ENCODE measurements at places on chromosomes 4 and X.

DNA sequence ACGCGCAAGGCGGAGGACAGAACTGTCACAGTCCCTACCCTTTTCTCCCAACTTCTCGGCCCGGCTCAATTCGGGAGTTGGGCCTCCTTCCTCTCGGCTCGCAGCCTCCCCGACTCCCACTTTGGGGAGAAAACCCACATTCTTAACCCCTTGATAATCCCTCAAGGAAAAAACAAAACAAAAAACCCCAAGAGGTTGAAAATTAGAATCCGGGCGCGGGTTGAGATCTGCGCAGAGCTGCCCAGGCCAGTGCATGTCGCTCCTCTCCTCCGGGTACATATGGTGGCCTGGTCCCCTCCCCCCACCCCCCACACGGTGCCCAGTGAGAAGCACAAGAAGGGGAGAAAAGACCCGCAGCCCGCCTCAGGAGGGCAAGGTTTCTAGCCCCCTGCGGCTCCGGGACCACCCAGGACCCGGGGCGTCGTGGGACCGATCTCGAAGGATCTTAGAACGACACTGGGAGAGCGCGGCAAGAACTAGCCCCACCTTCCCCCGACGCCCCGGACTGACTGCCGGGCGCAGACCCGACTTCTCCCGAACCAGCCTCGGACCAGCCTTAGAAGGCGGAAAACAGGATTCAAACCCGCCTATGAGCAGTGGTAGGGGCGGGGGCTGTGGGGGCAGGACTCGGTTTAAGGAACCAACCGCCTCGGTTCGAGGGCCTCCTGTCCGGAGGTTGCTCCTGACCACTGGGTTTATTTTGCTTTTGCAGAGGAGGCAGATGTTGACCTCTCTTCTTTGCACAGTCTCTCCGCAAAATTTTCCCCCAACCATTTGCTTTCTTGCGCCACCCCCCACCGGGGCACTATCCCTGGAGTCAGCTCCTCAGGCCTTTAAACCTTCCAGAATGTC lies 2.5 kb upstream of the PDGFRA start:
- DNase-seq = no peak

DNA sequence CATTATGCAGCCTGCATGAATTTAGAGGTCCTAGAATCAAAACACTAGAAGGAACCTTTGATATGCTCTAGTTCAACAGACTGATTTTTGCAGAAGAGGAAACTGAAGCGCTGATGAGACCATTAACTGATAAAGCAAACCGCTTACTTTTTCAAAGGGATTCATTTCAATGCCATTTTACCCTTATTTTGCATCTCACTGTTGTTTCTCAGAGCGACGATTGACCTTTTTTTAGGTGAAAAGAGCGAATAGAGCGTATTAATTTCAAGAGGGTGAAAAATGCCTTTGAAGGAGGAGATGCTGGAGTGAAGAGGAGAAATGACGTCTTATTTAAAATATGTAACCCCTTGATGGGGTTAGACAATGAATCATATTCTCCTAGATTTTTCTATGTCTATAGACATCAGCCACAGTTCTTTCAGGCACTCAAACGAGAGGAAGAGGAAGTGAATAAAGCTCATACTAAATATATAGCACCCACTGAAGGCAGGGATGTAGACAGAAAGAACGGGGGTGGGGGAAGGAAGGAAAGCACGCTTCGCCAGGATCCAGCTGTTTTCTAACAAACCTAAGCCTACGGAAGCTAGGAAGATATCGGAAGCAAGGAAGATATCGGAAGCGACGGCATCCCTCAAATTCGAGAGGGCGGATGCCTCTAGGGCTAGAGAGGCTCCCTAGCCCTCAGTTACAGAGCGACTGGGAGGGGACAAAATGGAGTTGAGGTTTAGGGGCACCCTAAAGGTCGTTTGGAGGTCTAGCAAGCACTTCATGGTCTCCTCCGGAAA lies 848 bp downstream of the ACSL4 start:
- no peak for DNase-seq

DNA sequence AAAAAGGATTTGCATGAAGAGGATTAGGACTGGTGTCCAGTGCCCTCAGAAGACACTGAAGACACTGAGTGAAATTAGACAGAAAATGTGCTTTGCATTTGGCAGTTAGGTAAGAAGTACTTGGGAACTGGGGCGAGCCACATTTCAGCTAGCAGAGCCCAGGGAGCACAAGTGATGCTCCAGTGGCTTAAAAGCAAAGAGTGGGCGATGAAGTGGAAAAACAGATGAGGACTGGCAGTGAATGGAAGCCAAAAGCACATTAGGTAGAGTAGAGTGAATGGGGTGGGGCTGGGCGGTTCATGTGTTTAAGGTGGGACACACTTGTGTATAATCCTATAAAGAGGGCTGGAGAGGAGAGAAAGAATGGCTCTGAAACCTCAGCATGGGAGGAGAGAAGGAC lies 18.4 kb downstream of the DCLK2 start:
- no peak for DNase-seq

GRCh38 chr4:14520171-14520570 lies 482.1 kb upstream of the CPEB2 start:
- no peak for DNase-seq

- no peak for DNase-seq
Observed at GRCh38 chr4:144316869-144317268, 176.4 kb upstream of the GYPA start.

- DNase-seq = peak; percentile 28
Observed at GRCh38 chrX:15564981-15565579, 35.7 kb downstream of the ACE2 start.

- no peak for DNase-seq
Observed at GRCh38 chrX:19799319-19800182, 87.8 kb downstream of the SH3KBP1 start.

GRCh38 chr4:26942871-26943270 lies 82.2 kb downstream of the STIM2 start:
- DNase-seq = no peak

DNA sequence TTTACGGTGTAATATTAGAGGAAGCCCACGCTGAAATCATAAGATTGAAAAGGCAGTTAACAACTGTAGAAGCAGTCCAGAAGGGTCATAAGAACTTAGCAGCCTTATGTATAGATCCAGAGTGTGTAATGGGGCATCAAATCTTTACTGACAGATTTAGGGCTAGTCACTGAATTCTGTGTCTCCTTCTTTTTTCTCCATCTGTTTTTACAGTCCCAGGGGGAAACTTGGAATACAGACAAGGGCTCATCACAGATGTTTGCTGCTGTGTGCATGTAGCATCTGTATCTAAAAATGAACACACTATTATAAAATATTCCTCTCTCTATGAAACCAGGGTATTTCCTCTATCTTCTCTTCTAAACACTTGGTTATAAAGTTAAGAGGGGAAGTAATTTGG lies 43.9 kb downstream of the CYSLTR1 start:
- DNase-seq = no peak

DNA sequence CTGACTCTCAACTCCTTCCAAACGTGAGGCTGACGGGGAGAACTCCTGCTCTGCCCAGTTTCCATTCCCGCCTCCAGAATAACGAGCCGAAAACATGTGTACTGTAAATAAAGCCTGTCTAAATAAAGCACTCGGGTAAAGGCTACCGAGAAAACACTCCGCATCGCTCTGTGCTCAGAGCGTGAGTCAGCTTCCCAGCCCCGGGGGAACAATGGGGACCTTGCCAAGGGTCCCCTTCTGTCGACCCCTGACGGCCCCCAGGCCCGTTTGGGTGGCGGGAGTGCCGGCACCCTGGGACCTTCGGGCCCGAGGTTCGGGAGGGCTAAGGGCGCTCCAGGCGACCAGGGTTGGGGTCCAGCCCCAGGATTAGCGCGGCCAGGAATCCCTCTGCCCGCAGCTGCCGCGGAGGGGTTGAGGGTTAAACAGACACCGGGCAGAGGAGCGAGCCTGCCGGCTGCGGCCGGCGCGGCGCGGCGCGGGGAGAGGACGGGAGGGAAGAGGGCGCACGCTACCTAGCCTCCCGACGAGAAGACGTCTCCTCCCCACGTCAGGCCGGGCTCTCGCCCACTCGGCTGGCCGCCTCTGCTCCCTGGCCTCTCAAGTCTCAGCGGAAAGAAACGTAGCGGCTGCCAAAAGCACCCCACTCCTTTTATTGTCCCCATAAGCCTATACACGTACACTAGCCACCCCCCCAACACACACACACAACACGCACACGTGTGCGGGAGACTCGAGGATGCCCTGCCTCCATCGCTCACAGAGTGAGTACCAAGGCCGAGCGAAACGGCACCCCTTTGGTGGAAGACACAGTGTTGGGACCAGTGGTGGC lies 85.5 kb downstream of the BCOR start:
- DNase-seq = no peak

GRCh38 chr4:56803471-56803870 lies 18.0 kb downstream of the SPINK2 start:
- DNase-seq = no peak

- no peak for DNase-seq
Observed at GRCh38 chrX:16138108-16138427, 14.7 kb downstream of the GRPR start.

DNA sequence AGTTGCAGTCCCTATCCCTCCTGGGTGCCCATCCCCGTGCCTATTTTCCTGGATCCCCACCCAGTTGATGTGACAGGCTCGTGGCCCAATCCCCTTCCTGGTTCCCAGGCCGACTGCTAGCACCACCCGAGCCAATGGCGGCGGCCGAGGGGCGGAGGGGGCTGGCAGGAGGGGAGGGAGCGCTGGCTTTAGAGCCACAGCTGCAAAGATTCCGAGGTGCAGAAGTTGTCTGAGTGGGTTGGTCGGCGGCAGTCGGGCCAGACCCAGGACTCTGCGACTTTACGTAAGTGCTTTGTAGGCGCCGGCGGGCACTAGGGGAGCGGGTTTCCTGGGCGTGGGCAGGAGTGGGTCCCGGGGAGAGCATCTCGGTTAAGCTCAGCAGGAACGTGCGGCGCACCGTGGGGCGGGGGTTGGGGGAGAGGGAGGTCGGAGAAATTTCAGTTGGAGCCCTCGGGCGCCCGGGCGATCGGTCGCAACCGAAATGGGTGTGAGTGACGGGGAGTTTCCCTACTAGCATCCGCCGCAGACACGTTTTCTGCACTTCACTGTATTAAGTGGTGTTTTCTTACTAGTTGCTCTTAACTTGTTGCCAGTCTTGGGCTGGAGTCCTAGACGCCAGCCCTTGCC lies at the start of gene PLS3:
Gene PLS3 (plus strand): TSS at position 197 of the 627 bp plus-strand sequence. CDS start 49,077 bp downstream, outside the sequence.
- DNase-seq = peak; percentile 78

DNA sequence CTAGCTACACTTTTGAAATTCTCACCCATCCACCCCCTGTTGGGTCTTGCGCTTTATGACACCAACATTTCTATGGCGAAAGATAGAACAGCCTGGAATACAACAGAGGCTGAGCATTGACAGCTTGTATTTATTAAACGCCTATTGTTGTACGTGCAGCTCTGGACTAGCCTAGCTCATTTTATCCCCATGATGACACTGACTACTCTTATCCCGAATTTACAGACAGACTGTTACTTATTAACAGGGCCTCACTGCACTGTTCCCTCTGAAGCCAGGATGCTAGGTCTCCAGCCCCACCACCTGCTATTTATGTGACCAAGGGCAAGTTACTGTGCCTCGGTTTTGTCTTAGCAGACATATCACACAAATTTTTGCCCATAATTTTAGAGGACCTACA lies 1.0 kb upstream of the RFC1 start:
- no peak for DNase-seq

GRCh38 chrX:8083286-8083685 lies 87.8 kb downstream of the VCX2 start:
- no peak for DNase-seq

DNA sequence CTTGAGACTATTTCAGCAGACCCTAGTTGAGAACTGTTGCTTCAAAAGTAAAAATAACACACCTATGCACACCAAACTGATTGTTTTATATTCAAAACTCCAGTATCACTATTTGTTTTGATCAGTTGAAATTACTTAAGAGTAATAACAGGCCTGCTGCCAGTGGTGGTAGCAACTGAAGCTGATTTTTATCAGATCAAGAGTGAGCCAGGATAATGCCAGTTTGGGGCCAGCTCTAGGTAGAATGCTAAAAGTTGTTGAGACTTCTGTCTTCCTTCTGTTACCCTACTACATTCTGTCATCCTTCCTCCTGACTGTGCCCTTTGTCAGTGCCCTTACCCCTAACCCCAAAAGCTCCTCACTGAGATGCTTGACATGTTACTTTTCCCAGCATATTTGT lies 228.7 kb upstream of the SPRY1 start:
- DNase-seq = no peak

GRCh38 chr4:41057467-41057866 lies 156.9 kb downstream of the APBB2 start:
- DNase-seq = no peak

GRCh38 chrX:9390121-9390520 lies 74.7 kb upstream of the TBL1X start:
- no peak for DNase-seq

DNA sequence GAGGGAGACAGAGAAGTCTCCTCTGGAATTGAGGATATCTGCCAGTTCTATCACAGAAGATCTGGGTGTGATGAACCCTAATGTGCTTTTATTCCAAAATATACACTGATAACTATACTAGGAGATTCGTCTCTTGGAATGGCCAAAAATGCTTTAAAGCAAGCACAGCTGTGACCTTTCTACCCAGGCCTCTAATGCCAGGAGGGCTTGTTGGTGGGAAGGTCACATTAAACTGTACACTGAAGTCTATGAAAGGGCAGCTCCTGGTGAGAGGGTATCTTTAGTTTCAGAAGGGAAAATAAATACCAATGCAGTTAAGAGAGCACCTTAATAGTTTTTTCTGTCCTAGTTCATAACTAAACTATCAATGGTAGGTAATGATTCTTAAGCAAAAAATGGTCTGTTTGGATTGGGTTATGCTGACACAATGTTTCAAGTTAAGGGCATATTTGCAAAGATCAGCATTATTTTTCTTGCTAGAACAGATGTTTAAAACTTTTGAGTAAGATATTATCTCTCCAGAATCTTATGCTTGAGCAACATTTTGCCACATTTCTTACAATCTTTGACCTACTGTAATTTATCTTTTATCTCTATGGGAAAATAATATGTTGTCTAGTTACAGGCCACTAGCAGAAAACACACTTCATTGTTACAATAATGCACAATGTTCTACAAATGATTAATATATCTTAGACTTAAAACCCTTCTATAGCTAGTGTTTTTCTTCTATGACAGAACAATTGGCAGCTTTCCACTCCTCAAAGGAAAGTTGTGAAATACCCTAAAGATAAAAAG lies 59.6 kb downstream of the SEC24D start:
- DNase-seq = no peak

GRCh38 chr4:180650273-180650672 lies 1592.9 kb upstream of the TENM3 start:
- no peak for DNase-seq

GRCh38 chr4:45629717-45630116 lies 494.1 kb downstream of the GABRG1 start:
- DNase-seq = no peak
